ENCODE measurements at places on chromosomes 2 and 18.

- peak; percentile 4 for DNase-seq
These were observed 89.0 kb upstream of the DLGAP1 start for GRCh38 chr18:4544142-4544541.

GRCh38 chr2:17918789-17919188 lies 40.3 kb downstream of the KCNS3 start:
- DNase-seq = peak; percentile 12

GRCh38 chr2:150480241-150480640 lies 7.2 kb downstream of the RND3 start:
- peak; percentile 11 for DNase-seq

GRCh38 chr2:200944467-200945394 lies 18.7 kb downstream of the ORC2 start:
- DNase-seq = peak; percentile 85

- peak; percentile 97 for DNase-seq
These were observed 533.7 kb upstream of the TNP1 start for GRCh38 chr2:217393585-217394032.

GRCh38 chr2:223644136-223644535 lies 42.0 kb upstream of the SCG2 start:
- no peak for DNase-seq

DNA sequence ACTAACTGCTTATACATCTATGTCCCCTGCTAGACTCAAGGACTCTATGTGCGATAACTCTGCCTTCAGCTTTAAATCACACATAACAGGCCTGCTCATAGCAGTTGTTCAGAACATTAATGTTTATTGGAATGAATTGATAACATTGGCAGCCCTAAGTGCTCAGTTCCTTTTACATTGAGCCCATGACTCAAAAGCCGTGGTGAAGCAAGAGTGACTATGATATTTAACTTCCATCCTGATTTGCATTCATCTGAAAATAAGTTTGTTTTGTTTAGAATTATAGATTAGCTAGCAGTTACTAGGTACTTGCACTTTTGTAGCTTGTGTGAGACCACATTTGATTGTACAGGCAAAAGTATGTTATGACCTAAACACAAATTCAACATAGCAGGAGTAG lies 14.3 kb downstream of the SERPINB10 start:
- no peak for DNase-seq

- no peak for DNase-seq
These were observed 59.4 kb downstream of the PDE1A start for GRCh38 chr2:182367401-182367800.

DNA sequence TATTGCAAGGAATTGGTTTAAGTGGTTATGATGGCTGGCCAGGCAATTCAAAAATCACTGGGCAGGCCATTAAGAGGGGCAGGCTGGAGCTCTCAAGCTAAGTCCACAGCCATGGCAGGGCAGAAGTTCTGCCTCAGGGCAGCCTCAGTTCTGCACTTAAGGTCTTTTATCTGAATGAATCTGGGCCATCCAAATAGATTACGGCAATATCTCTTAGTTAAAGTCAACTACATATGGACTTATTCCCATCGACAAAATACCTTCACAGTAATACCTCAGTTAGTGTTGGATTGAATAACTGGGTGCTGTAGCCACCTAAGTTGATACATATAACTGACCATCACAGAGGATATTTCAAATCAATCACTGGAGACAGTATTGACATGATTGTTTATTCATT lies 904.8 kb downstream of the MBD2 start:
- no peak for DNase-seq

DNA sequence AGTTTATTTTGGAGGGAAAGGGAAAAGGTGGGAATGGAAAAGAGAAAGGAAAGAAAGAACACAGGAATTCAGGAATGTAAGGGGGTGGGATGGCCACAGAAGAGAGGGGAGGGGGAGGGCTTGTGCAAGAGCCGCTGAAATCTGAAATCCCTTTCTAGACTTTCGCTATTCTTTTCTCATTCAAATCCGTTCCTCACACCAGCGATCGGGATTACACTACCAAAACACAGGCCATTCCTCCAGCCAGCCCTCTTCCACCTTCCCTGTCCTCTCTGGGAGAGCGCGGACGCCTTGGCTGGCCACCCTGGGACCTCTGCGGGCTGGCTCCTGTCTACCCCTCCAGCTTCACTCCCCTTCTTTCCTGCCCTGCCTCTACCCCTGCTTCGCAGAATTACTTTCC lies 102.3 kb downstream of the CDCA7 start:
- DNase-seq = no peak

DNA sequence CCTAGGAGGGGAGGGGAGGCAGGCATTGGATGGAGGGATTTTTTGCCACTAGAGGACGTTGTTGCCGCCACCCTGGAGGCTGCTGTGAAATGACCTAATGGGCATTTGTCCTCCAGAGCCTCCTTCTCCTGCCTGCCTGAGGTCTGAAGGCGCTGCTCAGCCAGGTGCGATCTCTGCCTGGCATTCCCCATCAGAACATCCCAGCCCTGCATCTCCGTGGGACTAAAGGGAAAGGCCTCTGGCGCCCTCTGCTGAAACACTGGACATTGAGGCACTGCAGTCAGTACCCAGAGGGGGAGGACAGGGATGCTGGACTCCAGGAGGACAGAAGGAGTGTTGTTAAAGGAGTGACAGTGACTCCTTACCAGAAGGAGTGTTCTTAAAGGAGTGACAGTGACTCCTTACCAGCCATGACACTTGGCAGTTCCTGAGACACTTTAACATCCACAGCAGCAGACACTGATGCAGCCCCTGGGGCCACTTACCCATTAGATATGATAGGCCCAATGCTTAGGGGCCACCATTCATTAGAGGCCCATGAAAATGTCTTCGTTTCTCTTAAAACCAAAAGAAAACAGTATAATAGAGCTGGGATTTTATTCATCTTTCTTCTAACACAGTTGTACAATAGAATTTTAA lies 17.0 kb downstream of the THNSL2 start:
- DNase-seq = peak; percentile 21

GRCh38 chr2:159256159-159256558 lies 30.3 kb downstream of the WDSUB1 start:
- peak; percentile 87 for DNase-seq

DNA sequence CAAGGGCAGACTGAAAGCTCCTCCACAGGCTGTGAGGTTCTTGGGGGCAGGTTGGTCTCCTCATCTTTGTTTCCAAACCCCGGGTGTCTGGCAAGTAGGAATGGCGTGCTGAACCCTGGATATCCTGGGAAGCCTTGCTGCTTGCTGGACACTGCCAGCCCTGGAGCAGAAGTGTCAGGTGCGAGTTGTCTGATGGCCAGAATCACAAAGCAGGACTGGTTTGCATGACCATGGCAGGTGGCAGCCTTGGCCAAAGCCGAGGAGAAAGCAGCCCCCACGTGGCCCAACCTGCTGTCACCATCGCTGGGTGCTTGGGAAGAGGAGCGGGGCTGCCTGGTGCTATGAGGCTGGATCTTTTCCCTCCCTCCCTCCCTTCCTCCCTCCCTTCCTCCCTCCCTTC lies 309.5 kb upstream of the HS6ST1 start:
- no peak for DNase-seq

GRCh38 chr2:112026509-112026908 lies 28.6 kb upstream of the TMEM87B start:
- DNase-seq = no peak

DNA sequence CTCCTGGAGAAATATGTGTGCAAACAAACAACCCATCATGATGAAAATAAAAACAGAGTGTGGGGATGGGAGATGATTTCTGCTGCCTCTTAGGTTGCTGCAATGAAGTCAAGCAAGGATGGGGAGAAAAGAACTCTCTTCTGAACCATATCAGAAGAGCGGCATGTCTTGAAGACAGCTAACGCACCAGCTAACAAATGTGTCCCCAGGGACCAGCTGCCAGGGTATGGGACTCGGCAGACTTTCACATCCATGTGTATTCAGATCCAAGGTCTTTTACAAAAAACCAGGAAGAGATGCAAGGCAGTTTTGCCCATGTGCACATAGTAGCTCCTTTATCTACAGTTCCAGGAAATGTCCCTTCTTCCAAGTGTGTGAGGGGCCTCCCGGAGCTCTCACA lies 125.4 kb downstream of the CLIP4 start:
- DNase-seq = no peak

DNA sequence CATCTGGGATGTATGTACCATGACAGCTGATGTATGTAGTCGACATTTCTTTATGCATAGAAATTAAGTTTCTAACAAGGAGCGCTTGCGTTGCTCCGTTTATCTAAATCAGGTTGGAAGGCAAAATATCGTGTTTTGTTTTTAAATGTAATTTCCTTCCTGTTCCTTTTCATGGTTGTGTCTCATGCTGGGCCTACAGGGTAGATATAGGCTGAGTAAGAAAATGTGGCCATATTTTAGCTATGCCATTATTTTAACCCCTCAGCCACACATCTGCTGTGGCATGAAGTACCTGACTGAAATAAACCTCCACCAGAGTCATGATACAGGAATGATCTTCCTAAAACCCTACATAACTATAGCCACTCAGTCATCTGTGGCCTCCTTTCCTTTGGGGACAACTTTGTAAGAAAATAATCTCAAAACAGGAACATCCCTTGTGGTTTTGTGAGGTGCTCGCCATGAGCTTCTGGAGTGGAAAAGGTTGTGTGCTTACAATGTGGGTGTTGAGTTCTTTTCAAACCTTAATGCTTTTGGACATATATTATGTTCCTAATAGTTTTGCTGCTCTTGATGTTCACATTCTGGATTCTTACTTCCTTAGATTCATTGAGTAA lies 214.3 kb downstream of the FAM210A start:
- DNase-seq = no peak

- DNase-seq = no peak
These were observed 124.9 kb downstream of the ALK start for GRCh38 chr2:29796446-29796845.

DNA sequence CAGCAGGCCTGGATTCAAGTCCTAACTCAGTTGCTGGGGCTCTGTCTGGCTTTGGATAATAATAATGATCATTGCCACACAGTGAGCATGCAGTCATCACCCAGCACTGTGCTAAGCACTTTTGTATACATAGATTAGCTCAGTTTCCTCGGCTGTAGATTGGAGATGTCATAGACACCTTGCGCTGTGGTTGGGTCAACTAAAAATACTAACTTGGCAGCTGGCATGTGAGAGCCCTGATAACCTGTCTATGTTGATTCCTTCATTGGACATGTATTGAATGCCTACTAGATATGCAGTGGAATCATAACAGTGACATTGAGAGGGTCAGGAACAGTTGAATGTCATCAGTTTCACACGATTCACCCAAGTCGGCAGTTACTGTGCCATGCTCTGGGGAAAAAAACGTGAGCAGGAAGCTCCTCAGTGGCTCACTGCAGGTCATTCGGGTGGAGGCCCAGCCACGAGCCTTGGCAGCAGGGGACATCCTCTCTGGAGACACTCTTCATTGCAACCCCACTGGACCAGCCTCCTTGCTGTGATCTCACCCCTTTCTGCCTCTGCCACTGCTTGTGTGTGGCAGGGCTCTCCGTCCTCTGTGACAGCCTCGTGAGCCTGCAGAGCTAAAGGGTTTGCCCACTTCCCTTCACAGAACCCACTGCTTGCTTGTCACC lies 85.3 kb downstream of the NPAS2 start:
- no peak for DNase-seq

GRCh38 chr2:40109381-40109780 lies 330.3 kb upstream of the THUMPD2 start:
- no peak for DNase-seq

GRCh38 chr2:164782323-164782722 lies 59.3 kb downstream of the COBLL1 start:
- peak; percentile 98 for DNase-seq

DNA sequence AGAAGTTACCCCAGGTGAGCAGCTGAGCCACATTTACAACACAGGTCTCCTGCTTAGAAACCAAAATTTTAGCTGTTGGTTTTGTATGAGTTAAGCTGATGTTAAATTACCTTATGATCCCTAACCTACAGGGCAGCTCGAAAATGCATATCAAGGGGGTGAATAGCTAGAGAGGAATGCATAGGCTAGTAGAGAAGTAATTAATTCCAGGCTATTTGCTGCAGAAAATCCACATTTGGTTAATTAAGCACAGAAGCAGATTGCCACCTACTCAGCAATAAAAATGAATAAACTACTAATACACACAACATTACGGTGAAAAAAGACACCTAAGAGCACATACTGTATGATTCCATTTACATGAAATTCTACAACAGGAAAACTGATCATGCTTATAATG lies 91.4 kb downstream of the OSBPL1A start:
- DNase-seq = no peak
